ENCODE measurements at places on chromosomes 11 and 22.
A peak's percentile ranks its signal among the peaks of the same experiment; 100 is the strongest.

GRCh38 chr22:41401781-41402648 is 20.3 kb downstream of the TEF start:
- DNase-seq = peak; percentile 97

GRCh38 chr22:31920306-31920705 is 24.0 kb upstream of the YWHAH start:
- no peak for DNase-seq

GRCh38 chr11:134371436-134372185 is 39.8 kb downstream of the GLB1L2 start:
- DNase-seq = no peak

GRCh38 chr11:110349138-110349996 is 53.0 kb upstream of the RDX start:
- peak; percentile 67 for DNase-seq

- DNase-seq = no peak
These were observed 3.0 kb upstream of the RIN1 start for GRCh38 chr11:66339162-66339675.

All from pons (tissue), 1 donor.